ENCODE measurements at places on chromosomes 1 and 21. TPM values are rescaled to one million over a fixed set of nuclear protein-coding genes. Genes with fewer than 3 reads are reported as not detected.

Gene CHI3L2
- not detected for total RNA-seq

Gene FMO5
- 0.98 TPM for total RNA-seq

Gene CASZ1
- total RNA-seq, result 1.7 TPM

Gene ASAP3
- total RNA-seq, result 15.7 TPM

Gene CFAP107
- not detected for total RNA-seq

Gene NAV1
- total RNA-seq, result 84.9 TPM

Gene PGLYRP4
- not detected for total RNA-seq

Gene DHDDS
- 49.3 TPM for total RNA-seq

Gene TMEM269
- total RNA-seq, result not detected

Gene GPR61
- total RNA-seq, result not detected

Gene BCAN
- total RNA-seq, result 0.10 TPM

Gene EPB41
- 26.8 TPM for total RNA-seq

Gene STPG1
- 4.6 TPM for total RNA-seq

Gene SPRR1B
- not detected for total RNA-seq

Gene OR2L5
- not detected for total RNA-seq

Data from vein endothelial cell (primary cell).